Activated T-cell treated with anti-CD3 and anti-CD28 coated beads for 4 hours (primary cell): ENCODE measurements at places on chromosomes 5 and 9.

GRCh38 chr9:35954942-35955546, 2.9 kb downstream of the OR2S2 start:
- DNase-seq, result no peak

GRCh38 chr5:72658761-72659540, 151.7 kb upstream of the ZNF366 start:
- no peak for DNase-seq

DNA sequence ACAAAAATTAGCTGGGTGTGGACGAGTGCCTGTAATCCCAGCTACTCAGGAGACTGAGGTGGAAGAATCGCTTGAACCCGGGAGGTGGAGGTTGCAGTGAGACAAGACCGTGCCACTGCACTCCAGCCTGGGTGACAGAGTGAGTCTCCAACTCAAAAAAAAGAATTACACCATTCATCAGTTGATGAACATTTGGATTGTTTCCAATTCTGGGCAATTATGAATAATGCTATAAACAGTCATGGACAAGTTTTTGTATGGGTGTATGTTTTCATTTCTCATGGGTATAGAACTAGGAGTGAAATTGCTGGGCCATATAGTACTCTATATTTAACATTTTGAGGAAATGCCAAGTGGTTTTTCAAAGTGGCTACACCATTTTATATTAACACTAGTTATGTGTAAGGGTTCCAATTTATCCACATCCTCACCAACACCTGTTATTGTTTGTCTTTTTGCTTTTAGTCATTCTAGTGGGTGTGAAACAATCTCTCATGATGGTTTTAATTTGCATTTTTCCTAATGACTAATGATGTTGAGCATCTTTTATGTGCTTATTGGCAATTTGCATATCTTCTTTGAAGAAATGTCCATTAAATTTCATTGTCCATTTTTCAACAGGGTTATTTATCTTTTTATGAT, 9.0 kb upstream of the CCDC125 start:
- no peak for DNase-seq

DNA sequence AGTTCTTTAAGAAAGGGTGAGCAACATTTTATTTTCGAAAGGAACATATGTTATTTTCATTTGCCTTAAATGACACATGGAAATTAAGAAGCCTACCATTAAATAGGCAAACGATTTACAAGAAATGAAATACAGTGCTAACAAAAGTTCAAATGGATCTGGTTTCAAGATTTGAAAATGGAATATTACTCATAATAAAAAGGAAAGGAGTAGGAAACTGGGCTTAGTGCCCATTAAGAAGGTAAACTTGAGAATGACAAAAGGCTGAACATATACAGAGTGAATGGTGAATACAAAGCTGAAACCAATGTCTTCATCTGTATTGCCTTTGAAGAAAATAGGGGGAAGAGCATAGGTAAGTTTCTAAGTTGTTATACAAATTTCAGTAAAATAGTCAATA, 974.2 kb upstream of the C9orf72 start:
- DNase-seq, result no peak

DNA sequence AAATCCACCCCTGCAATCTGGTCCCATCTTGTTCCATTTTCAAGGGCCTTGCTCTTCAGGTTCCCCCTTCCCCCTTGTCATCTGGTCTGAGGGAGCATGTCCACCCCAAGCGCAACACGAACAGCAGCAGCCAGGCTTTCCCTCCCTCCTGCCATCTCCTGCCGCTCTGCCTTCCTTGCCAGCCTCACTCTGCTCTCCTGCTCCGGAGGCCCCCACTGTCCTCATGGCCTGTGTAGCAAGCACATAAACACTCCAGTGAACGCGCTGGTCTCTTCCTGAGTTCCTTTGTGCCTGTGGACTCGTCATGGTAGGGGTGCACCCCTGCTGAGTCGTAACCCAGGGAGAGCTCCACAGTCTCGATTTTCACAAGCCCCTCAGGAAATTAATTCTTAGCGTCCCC, 29.9 kb downstream of the TENT4A start:
- DNase-seq, result no peak

GRCh38 chr5:109998726-109999125, 309.0 kb downstream of the MAN2A1 start:
- DNase-seq, result no peak

GRCh38 chr9:100096378-100096916, 2.4 kb downstream of the ERP44 start:
- DNase-seq, result no peak

DNA sequence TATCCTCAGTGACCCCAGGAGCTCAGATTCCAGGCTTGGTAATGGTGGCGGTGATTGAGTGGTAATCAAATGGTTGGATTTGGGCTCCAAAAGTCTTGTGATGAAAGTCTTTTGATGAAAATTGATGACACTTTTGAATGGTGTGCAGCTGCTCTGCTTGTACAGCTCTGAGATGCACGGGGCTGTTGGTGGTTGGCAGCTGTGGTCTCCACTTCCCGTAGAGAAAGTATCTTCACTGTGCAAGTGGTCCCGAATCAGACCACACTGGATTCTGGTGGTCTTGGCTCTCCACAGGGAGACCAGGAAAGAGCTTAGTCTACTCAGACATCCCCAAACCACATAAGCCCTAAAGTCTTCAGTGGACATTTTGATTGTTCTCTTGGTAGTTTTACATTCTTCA, 96.6 kb downstream of the MARCHF11 start:
- DNase-seq, result no peak

- DNase-seq, result no peak
Observed at GRCh38 chr5:128406803-128407202, 131.2 kb downstream of the FBN2 start.

DNA sequence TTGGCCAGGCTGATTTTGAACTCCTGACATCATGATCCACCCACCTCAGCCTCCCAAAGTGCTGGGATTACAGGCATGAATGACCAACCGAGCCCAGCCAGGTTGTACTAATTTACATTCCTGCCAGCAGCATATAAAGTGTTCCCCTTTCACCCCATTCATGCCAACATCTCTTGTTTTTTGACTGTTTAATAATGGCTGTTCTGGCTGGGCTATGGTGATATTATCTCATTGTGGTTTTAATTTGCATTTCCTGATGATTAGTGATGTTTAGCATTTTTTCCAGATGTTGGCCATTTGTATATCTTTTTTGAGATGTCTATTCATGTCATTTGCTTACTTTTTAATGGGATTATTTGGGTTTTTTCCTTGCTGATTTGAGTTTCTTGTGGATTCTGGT, 87.3 kb downstream of the INVS start:
- DNase-seq, result no peak

DNA sequence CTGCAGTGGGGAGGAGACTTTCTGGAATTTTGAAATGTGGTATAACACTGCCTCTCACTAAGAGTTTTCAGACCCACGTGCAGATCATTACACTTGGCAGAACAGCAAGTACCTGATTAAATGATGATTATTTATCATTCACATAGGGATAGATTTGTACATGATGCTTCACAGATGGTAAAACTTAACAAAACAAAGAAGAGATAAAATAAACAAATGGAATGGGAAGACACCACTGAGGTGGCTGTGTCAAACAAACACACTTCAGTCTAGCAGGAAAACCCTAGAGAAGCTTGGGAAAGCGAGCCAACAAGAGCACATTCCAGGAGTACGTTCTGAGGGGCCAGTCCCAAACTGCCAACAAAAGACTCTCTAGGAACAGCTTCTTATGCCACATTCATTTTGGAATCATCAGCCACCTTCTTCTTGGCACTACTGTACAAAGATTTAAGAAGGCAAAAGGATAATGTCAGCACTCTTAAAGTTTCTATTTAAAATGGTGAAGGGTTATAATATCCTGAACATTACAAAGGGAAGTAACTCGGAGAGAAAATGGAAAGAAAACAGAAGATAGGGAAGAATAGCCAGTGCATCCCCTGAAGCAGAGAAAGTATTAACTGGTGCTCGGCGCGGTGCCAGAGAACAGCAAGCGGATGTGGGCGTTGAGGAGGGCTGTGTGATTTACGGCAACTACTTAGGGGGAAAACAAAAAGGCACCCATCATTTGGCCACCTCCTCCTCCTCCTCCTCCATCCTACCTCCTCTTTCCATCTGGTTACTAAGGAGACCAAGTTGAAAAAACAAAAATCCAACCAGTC, 1.6 kb downstream of the MED27 start:
- DNase-seq, result no peak

GRCh38 chr5:62330302-62330701, 24.3 kb downstream of the KIF2A start:
- no peak for DNase-seq

GRCh38 chr9:2758162-2758897, 41.0 kb downstream of the KCNV2 start:
- no peak for DNase-seq

DNA sequence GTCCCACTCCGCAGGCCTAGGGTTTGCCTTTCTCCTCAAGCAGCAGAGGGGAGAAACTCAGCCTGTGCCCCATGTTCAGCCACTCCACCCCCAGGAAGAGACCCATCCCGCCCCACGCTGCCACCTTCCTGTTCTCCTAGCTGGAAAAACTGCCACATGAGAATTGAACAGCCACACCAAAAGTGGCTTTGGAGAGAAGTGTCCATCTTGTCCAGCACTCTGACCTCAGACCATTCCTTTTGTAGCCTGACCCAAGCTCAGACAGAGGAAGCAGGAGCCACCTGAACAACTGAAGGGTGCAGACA, 8.3 kb upstream of the SLC25A48 start:
- DNase-seq, result no peak

GRCh38 chr5:56873056-56873455, 36.3 kb upstream of the SETD9 start:
- DNase-seq, result no peak

DNA sequence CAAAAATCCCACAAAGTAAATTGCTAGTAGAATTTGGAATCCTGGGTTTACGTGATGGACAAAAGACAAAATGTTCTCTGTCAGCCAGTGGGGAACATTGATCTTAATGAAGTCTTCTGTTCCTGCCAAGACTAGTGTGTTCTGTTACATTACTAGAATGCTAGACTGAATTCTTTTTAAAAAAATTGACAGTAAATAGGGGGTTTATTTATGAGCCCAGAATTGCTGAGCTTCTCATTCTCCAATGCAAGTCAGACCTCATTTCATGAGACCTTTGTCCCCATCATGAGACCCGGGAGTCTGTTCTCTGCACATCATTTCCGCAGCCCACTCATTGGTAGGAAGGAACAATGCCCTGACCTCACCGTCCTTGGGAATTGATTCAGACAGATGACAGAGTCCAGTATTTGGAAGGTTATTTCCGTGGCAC, 173.8 kb upstream of the OTULINL start:
- DNase-seq, result no peak

GRCh38 chr9:128703616-128704355, 1.5 kb downstream of the PKN3 start:
- DNase-seq, result no peak

GRCh38 chr9:35755071-35755470, 995 bp upstream of the MSMP start:
- no peak for DNase-seq
